Fibroblast of skin of right quadriceps (primary cell): ENCODE measurements at places on chromosomes 5 and 9.

DNA sequence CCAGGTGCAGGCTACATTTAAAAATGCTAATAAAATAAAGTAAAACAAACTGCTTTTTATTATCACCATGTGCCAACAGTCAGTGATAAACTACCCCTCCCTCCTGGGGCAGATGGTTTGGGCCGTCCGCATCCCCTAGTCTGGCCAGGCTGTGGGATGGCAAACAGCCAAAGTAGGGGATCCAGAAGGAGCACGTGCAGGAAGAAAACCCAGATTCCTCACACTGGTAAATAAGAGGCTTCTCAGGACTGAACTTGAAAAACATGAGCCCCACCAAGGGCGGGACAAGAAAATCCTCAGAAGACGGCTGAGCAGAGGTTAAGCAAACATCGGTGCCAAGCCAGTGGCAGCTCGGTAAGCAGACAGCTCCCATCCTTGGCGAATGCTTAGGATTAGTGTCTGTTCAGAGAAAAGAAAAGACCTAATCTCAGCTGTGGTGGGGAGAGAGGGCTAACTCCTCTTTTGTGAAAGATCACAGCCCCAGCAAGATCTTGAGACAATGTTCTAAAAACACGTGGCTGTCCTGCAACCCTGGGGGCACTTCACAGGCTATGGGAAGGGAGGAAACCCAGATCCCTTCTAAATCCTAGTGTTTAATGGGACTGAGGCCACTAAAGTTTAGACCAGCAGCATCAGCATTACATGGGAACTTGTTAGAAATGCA lies 46.5 kb upstream of the GDNF start:
- no peak for DNase-seq

DNA sequence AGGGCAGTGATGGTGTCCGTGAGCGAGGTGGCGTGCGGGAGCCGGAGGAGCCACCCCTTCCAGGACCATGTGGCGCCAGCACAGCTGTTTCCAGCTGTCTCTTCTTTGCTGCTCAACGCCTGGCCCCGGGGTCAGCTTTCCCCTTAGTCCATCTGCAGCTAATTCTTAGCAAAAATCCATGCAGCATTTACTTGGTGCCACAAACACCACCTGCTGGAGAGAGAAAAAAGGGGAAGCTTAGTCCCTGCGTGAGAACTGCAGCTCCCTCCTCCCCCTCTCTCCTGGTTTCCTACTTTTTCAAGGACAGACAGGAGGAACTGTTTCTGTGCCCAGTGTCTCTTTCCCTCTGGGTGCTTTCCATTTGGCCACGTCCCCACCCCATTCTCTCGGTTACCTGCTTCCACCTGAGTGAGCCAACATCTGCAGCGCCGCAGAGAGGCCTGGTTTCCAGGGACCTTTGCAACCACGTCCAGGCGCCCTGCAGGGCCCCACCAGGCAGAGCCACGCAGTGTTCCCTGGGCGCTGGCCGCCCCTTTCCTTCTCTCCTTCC lies 3.4 kb downstream of the SLC6A19 start:
- DNase-seq: no peak

- peak; percentile 76 for DNase-seq
These were observed 110.0 kb downstream of the PAX5 start for GRCh38 chr9:36924071-36924470.

DNA sequence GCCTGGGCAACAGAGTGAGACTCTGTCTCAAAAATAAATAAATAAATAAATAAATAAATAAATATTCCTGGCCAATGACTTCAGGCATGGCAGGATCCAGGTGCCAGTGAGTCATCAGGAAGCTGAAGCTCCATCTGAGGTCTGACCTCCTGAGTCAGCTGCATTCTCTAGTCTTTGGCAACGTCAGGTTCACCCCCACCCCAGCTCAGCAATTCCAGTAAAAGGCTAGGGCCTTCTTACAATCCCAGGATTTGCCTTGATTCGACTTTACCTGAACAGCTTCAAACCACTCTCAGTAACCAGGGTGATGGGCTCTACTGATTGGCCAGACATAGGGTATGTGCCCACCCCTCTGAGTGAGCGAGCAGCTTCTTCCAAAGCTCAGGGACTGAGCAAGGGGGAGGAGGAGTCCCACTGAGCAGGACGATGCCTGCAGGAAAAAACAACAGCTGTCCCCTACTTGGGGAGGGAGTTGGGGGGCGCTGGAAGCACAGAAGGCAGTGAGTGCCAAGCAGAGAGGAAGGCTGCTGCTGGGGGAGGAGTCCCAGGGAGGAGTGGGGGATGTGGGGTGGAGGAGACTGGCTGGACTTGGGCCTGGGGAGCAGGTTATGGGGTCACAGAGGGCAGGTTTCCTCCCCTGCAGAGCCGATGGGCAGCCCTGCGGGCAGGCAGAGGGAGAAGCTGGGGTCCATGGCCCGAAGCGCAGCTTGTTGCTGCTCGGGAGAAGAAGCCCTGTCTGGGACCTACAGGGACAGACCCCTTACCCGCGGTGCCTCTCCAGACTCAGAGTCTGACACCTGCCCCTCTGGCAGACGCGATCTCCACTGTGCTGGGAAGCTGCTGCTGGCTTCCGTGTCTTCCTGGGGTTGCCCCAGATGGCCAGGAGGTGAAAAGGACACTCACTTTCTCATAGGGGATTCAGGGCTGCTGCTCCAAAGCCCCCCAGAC lies 25.9 kb upstream of the UNC5A start:
- peak; percentile 86 for DNase-seq

DNA sequence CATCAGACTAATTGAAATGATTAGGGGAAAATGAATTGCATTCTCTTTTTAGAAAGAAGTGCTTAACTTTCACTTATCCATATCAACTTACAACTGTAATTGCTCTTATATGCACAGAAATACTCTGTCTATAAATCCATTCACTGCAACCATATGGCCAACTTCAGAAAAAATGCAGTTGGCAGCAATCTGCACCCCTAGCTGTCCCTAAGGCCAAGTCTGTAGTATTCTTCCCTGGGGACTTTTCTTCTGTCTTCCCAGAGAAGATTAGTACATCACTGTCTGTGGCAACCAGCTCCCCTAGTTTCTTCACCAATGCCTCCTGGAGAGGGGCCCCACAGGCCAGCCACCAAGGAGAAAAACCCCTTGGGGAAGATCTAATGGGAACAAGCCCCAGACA lies 45.4 kb downstream of the ABCA1 start:
- DNase-seq: no peak

- DNase-seq: no peak
These were observed 30.2 kb downstream of the TJP2 start for GRCh38 chr9:69204326-69204725.

GRCh38 chr5:150556859-150557508 lies 49.1 kb downstream of the NDST1 start:
- DNase-seq: no peak

DNA sequence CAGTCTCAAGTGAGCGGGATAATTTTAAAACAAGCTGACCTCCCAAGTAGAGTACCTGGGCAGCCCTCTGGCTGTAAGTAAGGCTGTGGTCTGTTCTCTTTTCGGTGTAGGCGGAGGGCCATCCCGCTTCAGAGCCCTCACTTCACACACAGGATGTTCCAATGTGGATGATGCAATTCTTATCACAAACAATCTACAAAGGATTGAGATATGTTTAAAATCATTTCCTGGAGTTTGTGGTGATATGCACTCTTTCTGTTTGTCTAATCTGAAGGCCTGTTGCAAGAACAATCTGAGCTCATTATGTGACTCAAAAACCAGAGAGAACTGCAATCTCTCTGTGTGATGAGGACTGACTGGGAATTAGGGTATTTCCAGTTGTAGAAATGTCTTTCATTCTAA lies 42.5 kb downstream of the ITGA2 start:
- peak; percentile 81 for DNase-seq

DNA sequence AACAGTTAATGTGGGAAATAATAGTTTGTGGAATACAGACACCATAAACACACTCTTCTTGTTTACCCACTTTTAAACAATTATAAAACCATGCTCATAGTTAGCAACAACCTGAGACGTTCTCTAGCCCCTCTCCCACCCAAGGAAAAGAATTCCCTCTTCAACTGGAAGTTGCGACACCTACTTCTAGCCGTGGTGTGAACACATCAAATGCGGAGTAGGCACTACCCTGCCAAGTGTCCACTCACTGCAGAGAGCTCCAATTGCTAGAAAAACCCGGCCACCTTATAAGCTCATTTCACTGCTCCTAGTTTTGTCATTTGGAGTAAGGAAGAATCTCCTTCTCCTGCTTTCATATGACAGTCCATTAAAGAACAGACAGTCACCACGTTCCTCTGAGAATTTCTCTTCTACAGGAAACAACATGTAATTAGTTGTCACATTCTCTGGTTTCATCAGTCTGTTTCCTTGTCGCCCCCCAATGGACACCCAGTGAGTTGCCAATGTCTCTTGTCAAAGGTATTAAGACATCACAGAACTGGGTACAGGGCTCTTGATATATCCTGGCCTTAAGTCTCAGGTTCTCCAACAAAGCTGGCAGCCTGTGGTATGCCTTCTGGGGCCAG lies 47.3 kb downstream of the PRLR start:
- DNase-seq: peak; percentile 65

GRCh38 chr9:133202688-133203453 lies 6.2 kb downstream of the OBP2B start:
- no peak for DNase-seq

DNA sequence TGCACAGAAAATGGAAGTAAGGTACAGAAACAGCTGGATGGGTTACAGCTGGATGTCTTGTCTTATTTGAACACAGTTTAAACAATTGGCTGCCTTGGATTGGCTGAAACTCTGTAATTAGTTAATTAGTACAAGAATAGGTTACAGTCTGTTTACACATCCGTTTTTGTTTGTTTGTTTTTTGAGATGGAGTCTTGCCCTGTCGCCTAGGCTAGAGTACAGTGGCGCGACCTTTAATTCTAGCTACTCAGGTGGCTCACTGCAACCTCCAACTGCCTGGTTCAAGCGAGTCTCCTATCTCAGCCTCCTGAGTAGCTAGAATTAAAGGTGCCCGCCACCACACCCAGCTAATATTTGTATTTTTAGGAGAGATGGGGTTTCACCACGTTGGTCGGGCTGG lies 368.7 kb upstream of the KLF4 start:
- no peak for DNase-seq

- no peak for DNase-seq
These were observed 234.4 kb upstream of the DAPK1 start for GRCh38 chr9:87263291-87263690.

GRCh38 chr5:96408841-96409538 lies 24.1 kb downstream of the PCSK1 start:
- no peak for DNase-seq

GRCh38 chr5:38556599-38557307 lies at the start of gene LIFR:
LIFR (minus strand) TSS chr5:38556646; CDS start chr5:38530647, 25,999 bp downstream.
- DNase-seq: peak; percentile 84

- no peak for DNase-seq
These were observed 27.3 kb downstream of the ETF1 start for GRCh38 chr5:138515556-138516245.

- no peak for DNase-seq
These were observed 68.1 kb downstream of the GALNT12 start for GRCh38 chr9:98875536-98875935.

- DNase-seq: no peak
These were observed 3.6 kb upstream of the TSPAN17 start for GRCh38 chr5:176643491-176644219.

GRCh38 chr5:133426264-133426663 lies 186.1 kb downstream of the FSTL4 start:
- DNase-seq: no peak

DNA sequence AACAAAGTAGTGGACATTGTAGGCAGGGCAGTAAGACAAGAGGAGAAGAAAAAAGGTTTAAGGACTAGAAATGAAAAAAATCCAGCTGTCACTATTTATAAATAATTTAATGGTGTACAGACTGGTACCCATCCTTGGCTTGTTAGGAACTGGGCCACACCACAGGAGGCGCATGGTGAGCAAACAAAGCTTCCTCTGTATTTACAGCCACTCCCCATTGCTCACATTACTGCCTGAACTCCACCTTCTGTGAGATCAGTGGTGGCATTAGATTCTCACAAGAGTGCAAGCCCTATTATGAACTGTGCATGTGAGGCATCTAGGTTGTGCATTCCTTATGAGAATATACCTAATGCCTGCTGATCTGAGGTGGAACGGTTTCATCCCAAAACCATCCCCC lies 62.6 kb upstream of the DMAC1 start:
- no peak for DNase-seq

DNA sequence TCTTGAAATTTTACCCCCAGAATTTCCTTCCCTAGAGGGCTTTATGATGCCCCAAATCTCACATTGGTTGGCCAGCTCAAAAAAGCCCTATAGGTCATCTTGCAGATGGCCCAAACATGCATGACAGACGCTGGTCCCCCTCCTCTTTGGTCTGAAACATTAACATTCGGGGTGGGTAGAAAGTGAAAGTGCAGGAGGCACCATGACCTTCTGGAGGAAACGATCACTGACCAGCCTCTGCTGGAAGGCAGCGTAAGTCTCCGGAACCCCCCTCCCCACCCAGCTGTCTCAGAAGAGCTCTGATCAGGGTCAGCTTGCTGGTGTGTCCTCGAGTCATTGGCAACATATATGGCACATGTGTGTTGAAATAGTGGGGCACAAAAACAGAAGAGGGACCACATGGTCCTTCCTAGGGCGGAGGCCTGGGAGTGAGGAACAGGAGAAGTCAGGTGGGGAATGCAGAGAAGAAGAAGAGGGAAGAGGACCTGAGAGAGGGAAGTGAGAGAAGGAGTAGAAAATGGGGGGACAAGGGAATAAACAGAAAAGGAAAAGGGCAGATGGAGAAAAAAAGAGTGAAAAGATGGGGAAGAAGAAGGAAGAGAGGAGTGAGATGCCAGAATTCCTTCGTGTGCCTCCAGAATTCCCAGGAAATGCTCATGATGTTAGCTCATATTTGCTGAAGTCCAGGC lies 46.2 kb downstream of the IL31RA start:
- DNase-seq: no peak
